ENCODE measurements at places on chromosomes 7 and 10. TPM values are rescaled to one million over a fixed set of nuclear protein-coding genes. Genes with fewer than 3 reads are reported as not detected.

BAMBI gene
- total RNA-seq, result 0.13 TPM

DNA sequence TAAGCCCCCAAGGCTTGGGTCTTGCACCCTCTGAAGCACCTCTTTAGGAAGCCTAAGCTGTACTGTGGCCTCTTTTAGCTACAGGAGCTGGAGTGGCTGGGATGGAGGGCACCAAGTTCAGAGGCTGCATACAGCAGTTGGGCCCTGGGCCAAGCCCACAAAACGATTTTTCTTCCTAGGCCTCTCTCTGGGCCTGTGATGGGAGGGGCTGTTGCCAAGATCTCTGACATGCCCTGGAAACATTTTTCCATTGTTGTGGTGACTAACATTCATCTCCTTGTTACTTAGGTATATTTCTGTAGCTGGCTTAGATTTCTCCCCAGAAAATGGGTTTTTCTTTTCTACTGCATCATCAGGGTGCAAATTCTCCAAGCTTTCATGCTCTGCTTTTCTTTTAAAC, 375.7 kb upstream of the NPSR1 start:
- no peaks in the 10 kb centered on the region for H3K27me3 ChIP-seq
- H3K36me3 ChIP-seq, result no peaks in the 10 kb centered on the region
- H3K4me3 ChIP-seq, result no peak overlapping the region
- no peak for DNase-seq
- H3K27ac ChIP-seq, result no peak overlapping the region

GRCh38 chr10:30542001-30542894, 87.3 kb downstream of the LYZL2 start:
- H3K4me3 ChIP-seq, result peak overlapping the region; percentile 19
- H3K36me3 ChIP-seq, result no peaks in the 10 kb centered on the region
- peak overlapping the region; percentile 39 for H3K27ac ChIP-seq

CCDC3 gene
- total RNA-seq, result 0.08 TPM

DNA sequence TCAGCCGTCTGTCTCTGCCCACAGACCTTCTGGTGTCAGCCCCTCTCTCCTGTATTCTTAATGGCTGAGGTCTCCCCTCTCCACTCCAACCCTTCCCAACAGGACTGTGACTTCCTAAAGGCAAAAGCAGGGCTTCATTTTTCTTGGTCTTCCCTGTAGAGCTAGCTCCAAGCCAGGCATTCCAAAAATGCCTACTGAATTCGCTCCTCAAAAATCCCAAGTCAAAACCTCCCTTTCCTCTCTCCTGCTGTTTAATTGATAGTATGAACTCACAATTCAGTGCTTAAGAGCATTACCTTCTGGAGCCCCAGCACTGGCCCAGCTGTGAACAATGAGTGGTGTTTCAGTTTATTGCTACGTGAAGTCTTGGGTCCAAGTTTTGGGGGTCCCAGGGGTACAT, 628.4 kb downstream of the PARD3 start:
- H3K4me3 ChIP-seq, result no peak overlapping the region
- no peak overlapping the region for H3K27ac ChIP-seq
- no peak for DNase-seq

SHOC2 gene
- total RNA-seq, result 50.7 TPM

- no peak overlapping the region for H3K27ac ChIP-seq
- peaks cover 26% of the 10 kb centered on the region for H3K4me1 ChIP-seq
- no peaks in the 10 kb centered on the region for H3K36me3 ChIP-seq
- no peak overlapping the region for H3K4me3 ChIP-seq
- no peak for DNase-seq
These were observed 22.8 kb downstream of the PWWP2B start for GRCh38 chr10:132419538-132420468.

Measured in GM12878 (cell line).